Ureter (tissue), 1 donor: ENCODE measurements at places on chromosomes 3 and 15.

GRCh38 chr3:129809297-129809696 is 84.2 kb downstream of the TMCC1 start:
- DNase-seq, result no peak

DNA sequence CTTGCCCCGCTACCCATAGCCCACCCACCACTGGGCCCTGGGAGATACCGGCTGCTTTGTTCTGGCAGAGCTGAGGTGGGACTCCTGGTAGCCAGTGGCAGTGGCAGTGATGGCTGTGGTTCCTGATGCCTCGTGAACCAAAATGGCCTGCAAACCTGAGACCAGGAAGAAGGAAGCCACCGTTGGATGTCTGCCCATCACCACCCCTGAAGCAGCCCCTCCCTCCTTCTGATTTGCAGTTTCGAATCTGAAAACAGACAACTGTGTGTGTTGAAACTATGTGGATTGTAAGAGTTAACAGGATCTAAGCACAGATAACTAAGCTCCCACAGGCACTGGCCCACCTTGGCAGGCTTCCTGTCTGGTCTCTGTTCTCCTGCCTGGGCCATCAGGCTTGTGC is 66.6 kb downstream of the NUP210 start:
- no peak for DNase-seq

DNA sequence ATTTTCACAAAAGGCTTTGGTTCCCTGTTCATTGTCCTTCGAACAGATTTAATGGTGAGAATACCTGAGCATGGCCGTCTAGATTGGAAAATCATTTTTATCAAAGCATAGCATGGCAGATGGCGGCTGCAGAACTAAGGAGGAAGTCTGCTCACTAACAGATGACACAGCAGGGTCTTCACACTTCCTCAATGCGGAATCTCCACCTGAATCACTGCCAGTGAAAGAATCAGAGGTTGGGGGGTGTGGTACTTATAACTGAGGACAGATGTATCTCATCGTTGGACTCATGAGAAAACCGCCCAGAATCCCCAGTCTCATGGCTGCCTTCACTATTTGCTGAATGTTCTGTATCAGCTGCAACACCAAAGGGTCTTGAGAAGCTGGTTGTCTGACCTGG is 31.6 kb upstream of the PYGO1 start:
- no peak for DNase-seq

GRCh38 chr15:39301589-39301999 is 279.3 kb upstream of the THBS1 start:
- no peak for DNase-seq
